NAMALWA (cell line): ENCODE measurements at places on chromosomes 7 and 10.

- no peak for DNase-seq
These were observed 95.1 kb upstream of the DIP2C start for GRCh38 chr10:784403-785088.

GRCh38 chr7:107453388-107453787 is 16.5 kb upstream of the GPR22 start:
- no peak for DNase-seq

DNA sequence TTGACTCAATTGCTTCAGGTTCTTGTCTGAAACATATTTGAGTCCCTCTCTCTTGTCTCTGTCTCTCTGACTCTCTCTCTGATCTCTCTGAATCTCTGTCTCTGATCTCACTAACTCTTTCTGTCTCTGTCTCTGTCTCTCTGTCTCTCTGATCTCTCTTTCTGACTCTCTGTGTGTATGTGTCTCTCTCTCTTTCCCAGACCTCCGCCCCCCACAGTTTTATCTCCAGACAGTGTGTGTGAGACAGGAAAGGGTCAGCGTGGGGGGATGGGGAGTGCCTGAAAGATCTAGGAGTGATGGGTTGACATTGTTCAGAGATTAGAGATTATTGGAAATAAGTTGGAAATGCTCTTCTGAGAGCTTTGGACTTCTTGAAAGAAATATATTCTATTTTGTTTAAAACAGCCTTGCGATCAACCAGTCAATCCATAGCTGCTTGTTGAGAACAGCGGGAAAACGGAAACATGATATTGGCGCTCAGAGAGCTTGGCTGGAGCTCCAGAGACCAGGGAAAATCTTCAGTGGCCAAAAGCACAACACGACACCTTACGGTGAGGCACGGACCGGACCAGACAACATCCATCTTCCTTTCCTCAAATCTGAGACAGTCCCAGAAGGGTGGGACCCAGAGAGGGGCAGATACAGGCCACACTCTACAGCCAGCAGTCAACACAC is 35.5 kb downstream of the CALML3 start:
- no peak for DNase-seq

DNA sequence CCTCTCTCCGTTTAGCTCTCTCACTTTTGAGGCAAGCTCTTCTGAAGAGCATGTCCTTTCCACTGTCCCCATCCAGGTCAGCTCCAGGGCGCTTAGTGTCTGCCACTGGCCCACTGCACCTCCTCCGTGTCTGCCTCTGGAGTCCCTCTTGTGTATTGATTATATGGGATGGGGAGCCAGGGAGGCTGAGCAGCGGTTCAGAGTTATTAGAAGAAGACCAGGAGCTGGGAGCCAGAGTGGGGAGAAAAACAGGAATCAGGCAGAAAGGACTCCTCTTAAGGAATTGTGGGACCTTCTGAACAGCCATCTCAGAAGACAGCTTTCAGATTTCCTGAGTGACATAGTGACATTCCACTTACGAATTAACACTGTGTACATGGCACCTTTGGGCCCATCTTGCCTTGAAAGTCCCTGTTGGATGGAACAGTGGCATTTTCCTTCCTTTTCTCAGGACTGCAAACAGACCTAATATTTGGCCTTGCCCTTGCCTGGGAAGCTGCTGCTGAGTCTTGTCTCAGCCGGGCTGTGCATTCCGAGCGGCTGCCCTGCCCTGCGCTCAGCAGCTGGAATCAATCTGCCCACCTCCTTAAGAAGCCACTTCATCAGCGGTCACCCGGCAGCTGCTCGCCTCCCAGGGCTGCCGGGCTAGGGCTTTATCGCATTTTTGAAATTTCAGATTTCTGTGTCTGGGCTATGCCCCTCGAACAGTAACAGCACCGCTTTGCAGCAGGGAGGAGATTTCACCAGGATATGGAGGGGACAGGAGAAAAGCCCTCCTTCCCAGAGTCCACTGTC is 81.1 kb upstream of the PRKG1 start:
- no peak for DNase-seq

- DNase-seq, result no peak
These were observed 110.6 kb downstream of the ITGB8 start for GRCh38 chr7:20441346-20441745.

DNA sequence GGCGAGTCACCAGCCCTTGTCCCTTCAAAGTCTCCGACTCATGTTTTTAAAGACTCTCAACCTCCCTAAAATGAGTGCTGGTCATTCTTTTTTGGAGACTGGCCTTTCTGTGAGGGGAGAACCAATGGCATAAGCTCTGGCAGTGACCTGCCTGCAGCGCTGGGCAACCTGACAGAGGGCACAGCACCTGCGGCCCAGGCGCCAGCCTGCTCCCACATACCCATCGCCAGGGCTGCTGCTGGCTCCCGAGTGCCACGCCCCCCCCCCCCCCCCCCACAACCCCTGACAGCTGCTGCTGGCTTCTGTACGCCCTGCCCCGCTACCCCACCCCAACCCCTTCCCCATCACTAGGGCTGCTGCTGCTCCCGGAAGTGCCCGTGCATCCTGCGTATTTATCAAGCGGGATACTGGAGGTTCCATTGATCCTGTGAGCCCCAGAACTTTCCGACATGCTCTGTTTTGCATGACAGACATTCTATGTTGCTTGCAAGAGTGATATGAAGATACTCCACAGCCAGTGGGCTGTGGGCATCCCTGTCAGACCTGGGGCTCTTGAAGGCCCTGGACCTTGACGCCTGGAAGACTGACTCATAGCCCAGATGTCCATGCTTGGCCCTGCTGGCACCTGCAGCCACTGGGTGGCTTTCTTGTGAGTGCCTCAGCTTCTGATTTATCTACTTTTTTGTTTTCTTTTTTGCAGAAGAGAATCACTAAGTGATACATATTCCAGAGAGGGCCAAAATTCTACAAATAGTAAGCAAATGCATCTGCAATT is 243.9 kb downstream of the ZMYND11 start:
- DNase-seq, result no peak

- no peak for DNase-seq
These were observed 669.2 kb downstream of the PCDH15 start for GRCh38 chr10:54131833-54132232.
